ENCODE measurements at places on chromosomes 11 and 22.

GRCh38 chr11:61110255-61111049 is 8.2 kb downstream of the CD5 start:
- no peak for DNase-seq

- no peak for DNase-seq
Observed at GRCh38 chr11:107957109-107957588, 28.9 kb downstream of the RAB39A start.

DNA sequence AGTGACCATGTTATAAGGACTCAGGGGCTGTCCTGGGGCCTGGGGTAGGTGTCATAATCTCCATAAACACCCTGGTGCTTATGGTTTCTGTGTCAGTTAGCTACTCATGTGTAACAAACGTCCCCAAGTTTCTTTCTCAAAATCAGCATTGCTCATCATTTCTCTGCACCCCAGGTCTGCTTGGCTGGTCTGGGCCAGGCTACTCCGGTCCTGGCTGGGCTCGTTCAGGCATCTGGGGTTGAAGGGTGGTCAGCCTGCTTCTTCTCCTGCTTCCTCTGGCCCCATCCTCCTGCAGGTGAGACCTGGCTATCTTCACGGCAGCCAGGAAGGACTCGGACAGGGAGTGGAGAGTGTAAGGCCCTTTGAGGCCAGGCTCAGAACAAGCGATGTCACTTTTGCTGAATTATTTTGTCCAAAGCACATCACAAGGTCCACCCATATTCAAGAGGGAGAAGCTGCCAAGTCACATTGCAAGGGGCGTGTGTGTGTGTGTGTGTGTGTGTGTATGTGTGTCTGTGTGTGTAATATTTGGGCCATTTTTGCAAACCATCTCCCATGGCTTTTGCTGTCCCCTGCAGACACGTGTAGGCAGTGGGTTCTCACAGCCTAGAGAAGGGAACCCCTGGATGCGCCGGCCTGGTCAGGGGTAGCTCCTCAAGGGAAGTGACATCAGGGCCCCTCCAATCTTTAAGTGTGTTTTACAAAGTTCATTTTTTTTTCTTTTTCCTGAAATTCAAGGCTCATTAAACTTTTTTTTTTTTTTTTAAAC is 535.8 kb downstream of the TBC1D22A start:
- no peak for DNase-seq

GRCh38 chr11:42237701-42238235 is 778.3 kb upstream of the LRRC4C start:
- DNase-seq = no peak

DNA sequence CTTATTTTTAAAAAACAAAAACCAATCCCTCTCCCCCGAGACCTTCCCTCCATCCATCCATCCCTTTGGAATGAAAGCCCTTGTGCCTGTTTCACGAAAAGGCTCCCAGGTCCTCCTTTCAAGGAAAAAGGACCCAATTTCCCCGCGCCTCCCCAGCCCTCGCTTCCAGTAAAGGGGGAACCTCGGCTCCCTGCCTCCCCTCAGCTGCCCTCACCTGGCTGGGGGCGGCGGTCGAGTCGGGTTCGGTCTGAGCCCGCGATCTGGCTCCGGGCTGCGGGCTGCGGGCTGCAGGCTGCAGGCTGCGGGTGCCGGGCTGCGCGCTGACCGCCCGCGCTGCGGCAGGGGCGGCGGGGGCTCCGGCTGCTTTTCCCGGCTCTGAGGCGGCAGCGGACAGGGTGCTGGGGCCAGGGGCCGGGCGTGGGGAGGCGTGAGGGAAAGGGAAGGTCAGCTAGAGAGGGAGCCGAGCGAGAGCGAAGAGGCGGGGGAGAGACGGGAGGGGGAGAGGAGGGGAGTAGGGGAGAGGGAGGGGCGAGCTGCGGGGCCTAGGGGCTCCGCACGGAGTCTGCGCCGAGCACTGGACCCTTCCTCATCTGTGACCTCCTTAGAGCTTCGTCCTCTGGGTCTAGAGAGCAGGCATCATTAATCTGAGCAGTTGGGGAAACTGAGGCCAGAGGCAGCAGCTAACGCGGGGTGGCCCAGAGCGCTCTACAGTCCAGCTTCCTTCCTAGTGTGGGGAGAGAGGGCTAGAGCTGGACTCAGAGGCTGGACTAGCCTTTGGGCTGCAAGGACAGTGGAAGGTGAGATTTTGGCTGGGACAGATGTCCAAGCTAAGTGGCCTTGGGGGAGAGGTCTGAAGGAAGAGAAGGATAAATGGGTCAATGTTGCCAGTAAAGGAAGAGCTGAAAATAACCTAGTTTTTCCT is at the start of gene C1QTNF4:
C1QTNF4 (minus strand) TSS at position 478 of the 922 bp plus-strand sequence. CDS start 3,601 bp downstream, outside the sequence.
- DNase-seq = no peak

DNA sequence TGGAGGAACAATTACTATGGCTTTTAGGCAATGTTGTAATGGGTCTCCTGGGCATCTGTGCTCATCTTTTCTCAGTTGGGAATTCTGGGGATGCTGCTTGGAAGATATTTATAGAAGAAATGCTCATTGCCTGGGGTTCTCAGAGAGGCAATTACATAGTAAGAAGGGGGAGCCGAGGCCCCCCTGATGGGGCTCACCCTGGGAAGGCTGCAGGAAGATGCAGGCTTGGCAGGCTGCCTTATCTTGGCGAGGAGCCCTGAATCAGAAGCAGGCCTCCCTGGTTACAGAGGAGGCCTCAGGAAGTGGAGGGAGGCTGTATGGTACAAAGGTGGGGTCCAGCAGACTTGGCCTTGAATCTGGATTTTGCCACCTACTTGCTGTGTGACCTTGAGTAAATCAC is 60.6 kb upstream of the CRYBB3 start:
- DNase-seq = no peak

GRCh38 chr11:6655020-6655789 is 404 bp downstream of the DCHS1 start:
- no peak for DNase-seq

GRCh38 chr11:6667733-6668374 is 12.2 kb upstream of the DCHS1 start:
- DNase-seq = peak; percentile 8

- DNase-seq = no peak
Observed at GRCh38 chr11:33177676-33178336, 16.5 kb upstream of the CSTF3 start.

GRCh38 chr22:47291565-47292495 is 529.4 kb downstream of the TBC1D22A start:
- DNase-seq = no peak

DNA sequence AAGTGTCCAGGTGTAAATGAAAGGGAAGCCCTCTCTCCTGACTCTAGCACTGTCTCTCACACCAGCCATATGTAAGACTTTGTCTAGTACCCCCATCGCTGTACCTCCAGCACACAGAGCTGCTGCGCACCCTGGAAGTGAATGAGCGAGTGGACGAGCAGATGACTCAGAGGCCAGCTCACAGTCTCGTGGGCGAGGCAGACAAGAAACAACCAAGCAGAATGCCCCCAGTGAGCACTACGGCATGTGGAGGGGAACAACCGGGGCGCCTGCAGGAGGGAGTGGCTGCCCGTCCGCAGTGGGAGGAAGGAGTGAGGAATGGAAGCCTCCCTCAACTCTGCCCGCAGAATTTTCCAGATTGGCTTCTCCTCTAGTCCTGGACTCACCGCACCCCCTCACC is 46.4 kb downstream of the MCM5 start:
- no peak for DNase-seq

DNA sequence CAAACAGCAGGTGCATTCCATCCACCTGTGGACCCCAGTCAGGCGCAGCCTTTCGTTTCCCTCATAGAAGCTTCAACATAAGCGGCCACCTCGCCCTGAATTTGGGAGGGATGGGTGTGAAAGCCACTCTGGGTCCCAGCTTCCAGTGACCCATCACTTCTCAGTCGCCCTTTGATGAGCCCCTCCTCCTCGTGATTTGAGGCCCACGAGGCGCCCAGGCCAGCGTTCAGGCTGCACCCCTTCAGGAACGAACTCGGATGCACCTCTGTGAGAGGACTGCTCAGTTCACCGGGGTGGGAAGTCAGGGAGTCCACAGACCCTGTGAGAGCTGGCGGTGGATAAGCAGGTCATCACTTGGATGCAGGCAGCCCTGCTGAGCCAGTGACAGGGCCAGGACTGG is 1118.2 kb downstream of the BRD1 start:
- DNase-seq = no peak

- DNase-seq = peak; percentile 74
Observed at GRCh38 chr11:102599642-102600261, 25.4 kb downstream of the MMP20 start.

DNA sequence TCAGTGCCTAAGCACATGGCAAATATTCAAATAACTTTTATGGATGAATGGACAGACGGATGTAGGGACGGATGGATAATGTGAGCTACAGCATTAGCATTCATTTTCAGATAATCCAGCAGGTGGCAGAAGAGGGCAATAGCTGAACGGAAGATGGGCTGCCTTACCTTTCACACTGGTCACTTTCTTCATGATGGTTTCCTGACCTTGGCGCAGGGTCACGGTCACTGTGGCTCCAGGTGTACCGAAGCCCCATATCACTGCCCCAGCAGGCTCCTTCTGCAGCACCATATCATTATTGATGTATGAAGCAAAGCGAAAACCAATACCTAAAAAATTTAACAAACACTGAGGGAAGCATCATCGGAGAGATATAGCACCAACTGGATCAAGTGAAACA is 4.3 kb downstream of the SIAE start:
- peak; percentile 33 for DNase-seq

- no peak for DNase-seq
Observed at GRCh38 chr11:100639140-100639539, 47.9 kb upstream of the ARHGAP42 start.

GRCh38 chr22:42860968-42861367 is 3.9 kb upstream of the ARFGAP3 start:
- DNase-seq = no peak

- DNase-seq = no peak
Observed at GRCh38 chr22:23182309-23183060, 2.2 kb downstream of the BCR start.

GRCh38 chr11:72224564-72225410 is at the start of gene INPPL1:
TSS of gene INPPL1 (plus strand) at chr11:72224767. CDS start at chr11:72224985, 218 bp downstream.
- DNase-seq = peak; percentile 18

DNA sequence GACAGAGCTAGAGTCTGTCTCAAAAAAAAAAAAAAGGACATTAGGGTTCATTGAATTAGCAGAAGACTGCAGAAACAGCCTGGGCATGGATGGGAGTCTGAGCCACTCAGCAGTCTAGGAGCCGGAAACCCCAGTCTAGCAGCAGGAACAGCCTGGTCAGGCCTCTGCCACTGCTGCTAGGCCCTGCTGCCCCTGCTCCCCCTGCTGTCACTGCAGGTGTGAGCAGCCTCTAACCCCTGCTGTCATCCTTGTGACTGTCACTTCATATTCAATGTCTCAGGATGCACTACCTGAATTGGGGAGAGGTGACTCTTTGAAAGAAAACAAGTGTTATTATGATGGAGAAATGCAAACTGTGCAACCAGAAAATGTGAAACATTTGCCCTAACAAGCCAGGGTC is 7.0 kb upstream of the DDX17 start:
- no peak for DNase-seq

DNA sequence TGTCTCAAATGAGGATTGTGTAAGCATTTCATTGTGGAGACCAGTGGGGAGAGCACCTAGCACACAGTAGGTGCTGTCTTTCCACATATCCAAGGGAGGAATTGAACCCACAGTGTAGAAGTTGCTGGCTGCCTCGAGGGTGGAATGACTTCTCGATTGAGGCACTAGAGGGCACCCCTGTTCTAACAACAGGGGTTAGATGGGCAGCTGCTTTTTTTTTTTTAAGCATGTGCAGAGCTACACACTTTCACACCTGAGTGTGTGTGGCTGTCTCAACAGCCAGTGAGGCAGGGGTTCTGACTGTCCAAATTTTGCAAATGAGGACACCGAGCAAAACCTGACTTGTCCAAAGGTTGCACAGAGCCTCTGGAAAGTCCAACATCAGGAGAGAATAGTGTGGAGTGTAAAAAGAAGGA is 118.2 kb upstream of the CRYBB3 start:
- peak; percentile 16 for DNase-seq

- DNase-seq = no peak
Observed at GRCh38 chr11:79227767-79228755, 212.8 kb downstream of the TENM4 start.

- DNase-seq = no peak
Observed at GRCh38 chr11:13297917-13298356, 20.3 kb downstream of the BMAL1 start.

GRCh38 chr11:131186629-131187101 is 183.8 kb upstream of the NTM start:
- DNase-seq = no peak

- no peak for DNase-seq
Observed at GRCh38 chr11:17687946-17688670, 31.3 kb upstream of the MYOD1 start.

DNA sequence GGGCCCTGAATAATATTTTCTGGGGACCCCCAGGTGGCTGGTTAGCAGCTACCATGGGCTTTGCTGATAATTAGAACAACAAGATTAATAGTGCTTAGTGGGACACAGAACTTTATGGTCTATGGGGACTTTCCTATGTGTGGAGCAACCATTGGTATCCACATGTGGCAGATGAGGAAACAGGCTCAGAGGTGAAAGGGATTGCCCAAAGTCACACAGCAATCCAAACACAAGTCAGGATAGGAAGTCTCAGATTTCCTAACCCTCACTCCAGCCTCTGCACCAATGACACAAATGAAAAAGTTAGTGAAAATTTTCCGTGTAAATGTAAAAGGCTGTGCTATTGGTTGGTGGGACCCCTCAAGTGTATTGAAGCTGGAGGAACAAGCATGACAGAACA is 15.3 kb upstream of the SLCO2B1 start:
- DNase-seq = no peak

DNA sequence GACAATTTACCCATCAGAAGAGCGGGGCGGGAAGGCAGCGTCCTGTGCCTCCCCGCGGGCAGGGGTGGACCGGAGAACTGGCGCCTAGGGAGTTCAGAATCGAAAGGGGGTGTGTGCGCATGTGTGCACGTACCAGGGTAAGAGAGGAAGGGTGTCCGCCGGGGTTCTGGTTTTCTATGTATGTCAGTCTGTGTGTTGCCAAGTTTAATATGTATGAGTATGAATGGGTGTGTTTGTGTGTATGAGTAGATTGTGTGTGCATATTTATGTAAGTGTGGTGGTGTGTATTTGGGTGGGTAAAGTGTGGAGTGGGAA is 2.0 kb downstream of the KCNC1 start:
- no peak for DNase-seq

DNA sequence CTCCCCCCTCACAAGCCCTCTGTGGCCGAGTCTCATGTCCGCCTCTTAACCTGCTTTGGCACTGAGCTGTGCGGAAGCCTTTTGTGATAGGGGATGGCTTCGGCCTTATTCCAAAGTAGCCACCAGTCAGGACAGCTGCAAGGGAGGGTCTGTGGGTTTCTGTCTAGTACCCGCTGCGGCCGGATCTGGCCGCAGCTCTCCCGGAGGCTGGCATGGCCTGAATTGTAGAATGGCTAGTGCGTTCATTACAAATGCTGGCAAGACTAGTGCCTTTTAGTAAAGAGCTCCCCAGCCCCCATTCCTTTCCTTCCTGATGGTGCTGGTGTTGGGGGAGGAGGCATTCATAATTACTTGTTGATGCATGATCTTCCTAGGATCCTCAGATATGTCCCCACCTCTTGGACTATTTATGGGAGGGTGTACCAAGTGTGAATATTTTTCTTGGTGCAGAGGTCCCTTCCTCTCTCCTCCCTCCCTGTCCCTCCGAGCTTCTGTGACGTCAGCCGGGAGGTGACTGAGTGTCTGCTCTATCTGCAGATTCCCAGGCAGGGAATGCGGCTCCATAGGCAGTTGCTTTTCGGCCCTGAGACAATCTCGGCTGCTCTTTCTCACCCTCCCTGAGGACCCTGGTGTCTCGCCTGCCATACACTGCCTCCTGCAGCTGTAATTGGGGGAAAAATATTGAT is 108.7 kb upstream of the E2F8 start:
- DNase-seq = no peak

- DNase-seq = no peak
Observed at GRCh38 chr22:37045958-37046357, 5.6 kb upstream of the KCTD17 start.

- DNase-seq = peak; percentile 35
Observed at GRCh38 chr11:10878408-10879214, 20.8 kb upstream of the ZBED5 start.
